NCI-H526 (cell line): ENCODE measurements at places on chromosomes 11 and 22.

GRCh38 chr11:1878137-1879031 is 13.3 kb downstream of the PRR33 start:
- no peak for DNase-seq

- no peak for DNase-seq
Measured at GRCh38 chr11:110812086-110812733, 100.0 kb upstream of the ARHGAP20 start.

DNA sequence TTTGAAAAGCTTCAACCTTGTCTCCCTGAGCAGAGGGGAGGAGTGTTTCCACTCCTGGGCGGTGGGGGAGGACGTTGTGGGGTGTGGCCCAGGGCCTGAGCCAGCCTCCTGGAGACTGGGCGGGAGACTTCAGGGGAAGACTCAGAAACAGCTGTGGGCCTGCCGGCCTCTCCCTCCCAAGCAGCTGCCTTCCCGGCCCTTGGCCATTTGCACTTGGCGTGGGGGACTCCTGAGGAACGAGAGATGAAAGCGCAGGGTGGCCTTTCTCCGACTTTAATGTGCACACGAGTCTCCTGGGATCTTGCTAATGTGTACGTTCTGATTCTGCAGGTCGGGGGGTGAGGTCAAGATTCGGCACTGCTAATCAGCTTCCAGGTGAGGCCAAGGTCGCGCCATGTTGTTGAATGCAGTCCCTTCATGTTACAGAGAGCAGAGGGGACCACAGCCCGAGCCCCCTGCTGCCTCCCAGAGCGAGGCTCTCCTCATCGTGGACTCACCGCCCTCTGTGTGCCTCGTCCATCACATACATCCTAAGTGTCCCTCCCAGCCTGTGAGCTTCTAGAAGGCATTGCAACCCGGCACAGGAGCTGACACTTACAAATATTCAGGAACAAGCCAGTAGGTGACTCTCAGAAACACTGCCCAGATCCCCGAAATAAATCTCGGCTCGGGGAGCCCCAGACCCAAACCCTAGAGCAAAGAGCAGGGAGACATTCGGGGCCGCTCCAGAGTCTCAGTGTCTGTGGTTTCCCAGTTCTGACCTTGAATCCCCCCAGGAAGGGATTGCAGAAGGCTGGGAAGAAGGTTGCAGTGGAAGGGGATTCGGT is 7.7 kb downstream of the LIF start:
- DNase-seq, result no peak

GRCh38 chr11:33913991-33914390 is 22.1 kb upstream of the LMO2 start:
- no peak for DNase-seq

DNA sequence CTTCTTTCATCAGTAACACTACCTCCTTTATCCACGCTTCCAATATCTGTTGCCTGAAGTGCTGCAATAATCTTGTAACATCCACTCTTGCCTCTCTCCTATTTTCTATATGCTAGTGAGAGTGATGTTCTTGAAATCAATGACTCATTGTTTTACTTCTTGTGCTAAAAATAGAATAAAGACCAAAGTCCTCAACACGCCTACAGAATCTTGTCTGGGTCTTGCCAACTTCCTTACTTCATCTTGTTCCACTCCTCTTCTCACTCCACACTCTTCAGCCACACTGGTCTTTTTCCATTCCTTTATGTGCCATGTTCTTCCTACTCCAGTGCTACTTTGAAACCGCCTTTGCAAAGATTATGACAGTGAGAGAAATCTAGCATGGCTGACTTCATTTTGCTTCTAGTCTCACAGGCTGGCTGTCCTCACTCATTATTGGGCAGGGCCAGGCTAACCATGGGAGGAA is 136.4 kb downstream of the CCDC81 start:
- DNase-seq, result no peak
